Activated CD8-positive, alpha-beta memory T cell treated with anti-CD3 and anti-CD28 coated beads for 1 hour (primary cell): ENCODE measurements at places on chromosomes 12 and 14.

DNA sequence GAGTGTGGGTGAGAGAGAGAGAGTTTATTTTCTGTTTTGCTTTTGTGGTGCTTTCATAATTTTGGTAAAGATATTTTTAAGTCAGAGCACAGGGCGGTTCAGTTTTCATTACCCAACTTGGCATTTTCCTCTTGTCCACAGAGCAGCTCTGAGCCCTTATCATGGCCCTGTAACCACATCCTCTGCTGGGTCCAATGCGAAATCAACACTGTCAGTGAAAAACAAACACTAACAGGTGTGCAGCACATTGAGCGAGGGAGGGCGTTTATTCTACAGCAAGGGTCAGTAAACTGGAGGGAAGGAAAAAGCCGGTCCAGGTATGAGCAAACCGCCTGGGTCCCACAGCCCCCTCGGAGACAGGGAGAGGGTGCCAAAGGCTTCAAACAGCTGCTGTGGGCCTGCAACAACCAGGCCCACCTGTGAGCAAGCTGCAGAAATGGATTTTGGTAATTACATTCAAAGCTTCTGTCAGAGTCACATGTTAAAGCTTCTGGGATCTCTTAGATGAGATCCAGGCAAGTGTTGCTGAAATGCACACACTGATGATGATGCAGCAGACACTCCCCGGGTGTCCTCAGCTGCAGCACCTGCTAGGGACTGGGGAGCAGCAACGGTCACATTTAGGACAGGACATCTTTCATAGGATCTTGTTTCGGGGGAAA, 132.7 kb upstream of the DYRK2 start:
- no peak for DNase-seq

GRCh38 chr12:6827437-6827911, 733 bp upstream of the P3H3 start:
- no peak for DNase-seq

- no peak for DNase-seq
These were observed 41.9 kb downstream of the EID3 start for GRCh38 chr12:104345234-104346066.

DNA sequence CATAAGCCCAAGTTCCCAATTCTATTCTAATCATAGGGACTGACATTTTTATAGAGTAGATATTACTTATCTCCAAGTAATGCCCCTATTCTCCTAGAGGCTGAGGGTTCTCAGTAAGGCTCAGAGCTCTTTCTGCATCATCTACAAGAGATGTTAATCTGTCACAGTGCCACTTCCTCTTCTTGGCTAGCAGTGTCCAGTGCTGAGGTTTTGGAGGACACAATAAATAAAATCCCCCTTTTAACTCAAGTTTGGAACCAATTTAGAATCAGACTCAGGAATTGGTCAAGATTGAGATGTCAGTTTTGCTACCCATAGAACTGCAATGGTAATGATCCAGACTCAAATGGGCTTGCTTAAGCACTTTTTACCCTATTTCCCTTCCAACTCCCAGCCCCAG, 154.1 kb upstream of the ARID2 start:
- DNase-seq: no peak

DNA sequence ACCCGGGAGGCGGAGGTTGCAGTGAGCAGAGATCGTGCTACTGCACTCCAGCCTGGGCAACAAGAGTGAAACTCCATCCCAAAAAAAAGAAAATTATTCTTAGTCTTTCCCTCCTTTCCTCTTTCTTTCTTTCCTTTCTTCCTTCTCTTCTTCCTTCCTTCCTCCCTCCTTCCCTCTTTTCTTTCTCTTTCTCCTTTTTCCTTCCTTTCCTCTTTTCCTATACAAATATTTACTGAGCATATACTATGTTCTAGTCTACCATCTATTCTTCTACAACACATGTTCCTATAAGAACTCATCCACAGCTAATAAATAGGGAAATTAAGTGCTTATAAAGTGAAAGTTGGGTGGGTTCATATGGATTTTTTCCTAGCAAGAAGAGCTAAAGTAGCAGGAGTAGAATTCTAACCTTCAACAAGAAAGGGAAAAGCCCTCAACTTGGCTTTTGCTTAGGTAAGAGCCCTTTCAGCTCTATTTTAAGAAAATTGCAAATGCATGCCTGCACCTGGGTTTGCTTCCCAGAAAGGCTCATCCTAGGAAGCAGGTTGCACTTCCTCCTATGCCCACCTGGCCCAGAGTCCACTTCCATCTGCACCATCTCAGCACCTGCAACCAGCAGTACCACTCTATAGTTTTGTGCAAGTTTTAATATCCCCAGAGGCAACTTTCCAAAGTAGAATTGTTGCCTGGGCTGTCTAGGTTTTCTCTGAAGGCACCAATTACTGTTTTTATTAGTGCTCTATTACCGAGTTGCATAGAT, 122.0 kb upstream of the CCND2 start:
- no peak for DNase-seq

DNA sequence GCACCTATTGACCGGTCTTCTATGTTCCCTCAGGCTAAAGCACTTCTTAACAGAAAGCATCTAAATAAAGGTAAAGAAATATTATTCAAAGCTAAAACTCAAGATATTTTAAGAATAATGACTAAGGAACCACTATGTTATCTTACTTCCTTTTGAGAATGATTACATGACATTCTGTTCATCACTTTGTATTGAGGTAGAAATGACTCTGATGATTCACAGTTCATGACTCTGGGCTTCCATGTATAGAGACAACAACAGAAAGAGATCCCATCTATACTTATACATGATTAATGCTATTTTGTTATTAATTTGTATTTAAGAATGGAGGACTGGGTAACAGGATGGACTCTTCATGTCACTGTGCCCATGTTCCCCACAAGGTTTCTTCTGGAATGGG, 218.3 kb upstream of the OR4E1 start:
- no peak for DNase-seq

DNA sequence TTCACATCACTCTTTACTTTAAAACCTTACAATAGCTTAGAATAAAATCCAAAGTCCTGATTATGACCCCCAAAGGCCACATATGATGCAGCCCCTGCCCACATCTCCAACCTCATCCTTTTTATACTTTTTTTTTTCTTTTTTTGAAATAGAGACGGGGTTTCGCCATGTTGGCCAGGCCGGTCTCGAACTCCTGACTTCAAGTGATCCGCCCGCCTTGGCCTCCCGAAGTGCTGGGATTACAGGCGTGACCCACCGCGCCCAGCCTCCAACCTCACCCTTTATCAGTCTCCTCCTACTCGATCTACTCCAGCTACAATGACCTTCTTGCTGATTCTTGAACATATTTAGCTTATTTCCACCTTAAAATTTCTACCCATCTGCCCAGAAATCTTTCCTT, 1.2 kb upstream of the MAPKAPK5 start:
- DNase-seq: no peak

GRCh38 chr12:108928695-108929094, 48.8 kb downstream of the DAO start:
- no peak for DNase-seq

DNA sequence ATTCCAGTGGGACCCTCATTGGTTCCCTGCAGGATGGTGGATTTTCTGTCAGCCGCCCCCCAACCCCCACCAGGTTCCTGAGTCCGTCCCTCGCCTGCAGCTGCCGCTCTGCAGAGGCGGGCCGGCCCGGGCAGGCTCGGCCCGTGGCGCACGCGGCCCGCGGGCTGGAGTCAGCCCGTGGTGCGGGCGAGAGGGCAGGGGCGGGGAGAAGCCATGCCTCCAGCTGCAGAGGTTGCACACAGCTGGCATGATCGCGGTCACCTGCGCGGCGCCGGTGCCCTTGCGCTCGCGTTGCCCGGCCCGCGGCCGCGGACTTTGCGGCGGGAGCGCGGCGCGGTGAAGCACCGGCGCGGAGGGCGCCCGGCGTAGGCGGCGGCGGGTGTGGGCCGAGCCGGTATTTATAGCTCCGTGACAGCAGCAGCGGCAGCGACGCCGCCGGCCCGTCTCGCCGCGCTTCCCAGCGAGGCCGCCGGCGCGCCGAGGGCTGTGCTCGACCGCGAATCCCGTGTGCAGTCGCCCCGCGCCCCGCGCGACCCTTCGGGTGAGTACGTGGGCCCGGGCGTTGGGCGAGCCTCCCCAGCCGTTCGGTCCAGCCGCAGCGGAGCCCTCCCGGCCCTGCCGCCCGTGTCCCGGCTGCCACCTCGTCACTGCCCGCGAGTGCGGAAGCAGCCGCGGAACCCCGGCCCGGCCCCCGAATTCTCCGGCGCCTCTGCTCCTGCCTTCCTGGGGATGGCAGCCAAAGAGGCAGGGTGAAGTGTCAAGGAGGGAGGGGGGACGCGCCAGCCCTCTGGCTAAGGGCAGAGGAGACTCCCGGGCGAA, at the start of gene TMEM117:
TSS of gene TMEM117 (plus strand) at position 426 of the 819 bp plus-strand sequence.
- DNase-seq: peak; percentile 6

- DNase-seq: no peak
These were observed 288.9 kb upstream of the CLEC14A start for GRCh38 chr14:38544776-38545175.
